ENCODE measurements at places on chromosomes 16 and 17.
A peak's percentile ranks its signal among the peaks of the same experiment; 100 is the strongest.

DNA sequence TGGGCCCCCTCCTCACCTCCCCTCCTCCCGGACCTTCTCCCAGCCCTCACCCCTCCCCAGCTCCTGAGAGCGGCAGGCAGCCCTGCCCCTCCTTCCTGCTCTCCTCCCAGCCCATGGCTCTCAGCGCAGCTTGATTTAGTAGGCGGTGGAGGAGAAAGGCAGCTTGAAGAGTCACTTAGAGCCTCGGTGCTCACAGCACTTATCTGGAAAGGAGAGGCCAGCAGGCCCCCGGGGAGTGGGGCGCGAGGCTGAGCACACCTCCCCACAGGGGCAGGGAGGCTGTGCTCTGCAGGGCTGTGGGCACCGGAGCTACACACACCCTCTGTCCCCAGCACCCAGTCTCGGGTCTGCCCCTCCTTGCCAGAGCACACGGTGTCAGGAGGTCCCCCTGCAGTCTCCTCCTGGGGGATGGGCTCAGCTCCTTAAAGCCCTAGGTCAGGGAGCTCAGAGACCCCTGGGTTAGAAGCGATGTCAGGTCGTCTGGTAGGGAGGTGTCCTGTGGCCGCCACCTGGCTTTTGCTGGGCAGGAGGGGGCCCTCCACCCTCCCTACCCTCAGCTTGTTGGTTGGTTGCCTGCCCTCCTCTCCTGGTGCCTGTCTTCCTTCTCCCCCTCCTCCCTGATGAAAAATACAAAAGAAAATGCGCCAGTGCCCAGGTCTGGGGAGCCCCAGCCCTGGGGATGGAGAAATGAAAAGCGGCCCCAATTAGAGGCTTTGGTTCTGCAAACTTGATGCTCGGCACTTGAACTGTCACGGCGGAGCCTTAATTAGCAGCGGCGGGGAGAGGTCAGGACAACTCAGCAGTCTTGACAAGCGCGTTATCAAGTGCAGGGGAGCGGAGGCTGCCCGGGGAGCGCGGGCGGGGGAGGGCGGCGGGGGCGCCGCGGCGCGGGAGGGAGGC, 151.1 kb upstream of the GSE1 start:
- H3K27me3 ChIP-seq: peaks cover 12% of the 10 kb centered on the region
- H3K27ac ChIP-seq: no peak overlapping the region
- H3K4me1 ChIP-seq: peaks cover 5% of the 10 kb centered on the region
- H3K36me3 ChIP-seq: no peaks in the 10 kb centered on the region

GRCh38 chr17:33113276-33113990, 121.8 kb downstream of the SPACA3 start:
- DNase-seq: no peak
- no peak overlapping the region for H3K27ac ChIP-seq
- H3K4me3 ChIP-seq: no peak overlapping the region
- H3K4me1 ChIP-seq: no peaks in the 10 kb centered on the region
- no peaks in the 10 kb centered on the region for H3K36me3 ChIP-seq
- H3K27me3 ChIP-seq: peaks cover 6% of the 10 kb centered on the region

DNA sequence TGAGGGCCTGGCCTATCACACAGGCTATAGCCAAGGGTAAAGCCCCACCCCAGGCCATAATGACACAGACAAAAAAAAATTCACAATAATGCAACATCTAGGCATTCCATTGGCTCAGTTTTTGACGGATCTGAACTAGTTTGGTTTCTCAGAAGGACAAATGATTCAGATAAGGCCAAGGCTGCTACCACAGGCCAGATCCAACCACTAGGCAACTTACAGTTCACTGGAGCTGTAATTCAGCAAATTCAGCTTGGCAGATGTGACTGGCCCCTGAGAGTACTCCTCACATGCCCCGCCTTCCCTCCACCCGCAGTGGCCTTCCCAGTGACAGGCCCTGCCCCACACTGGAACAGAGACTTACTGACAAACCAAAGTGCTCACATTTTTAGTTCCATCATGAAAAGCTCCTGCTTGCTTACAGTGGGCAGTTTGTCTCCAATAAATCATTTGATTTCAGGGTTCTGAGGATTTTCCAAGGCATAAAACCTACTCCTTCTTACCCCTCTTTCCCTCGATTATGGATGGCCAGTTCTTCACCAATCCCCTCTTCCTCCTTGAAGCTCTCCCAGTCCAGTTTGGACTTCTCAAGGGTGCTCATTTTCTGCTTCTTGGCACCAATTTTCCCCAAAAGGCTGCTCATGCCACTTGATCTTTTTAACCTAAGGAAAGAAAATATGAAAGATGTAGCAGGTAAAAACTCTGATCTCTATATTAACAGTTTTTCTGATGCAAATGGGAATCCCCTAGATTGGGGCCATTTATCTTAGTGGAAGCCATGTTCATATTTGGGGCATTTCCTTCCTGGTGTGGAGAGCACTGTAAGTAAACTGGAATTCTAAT, 53.3 kb upstream of the BCAR1 start:
- no peak overlapping the region for H3K4me3 ChIP-seq
- no peaks in the 10 kb centered on the region for H3K27me3 ChIP-seq
- peaks cover 17% of the 10 kb centered on the region for H3K4me1 ChIP-seq
- no peak for DNase-seq
- H3K36me3 ChIP-seq: peaks cover 44% of the 10 kb centered on the region
- H3K27ac ChIP-seq: peak overlapping the region; percentile 53

DNA sequence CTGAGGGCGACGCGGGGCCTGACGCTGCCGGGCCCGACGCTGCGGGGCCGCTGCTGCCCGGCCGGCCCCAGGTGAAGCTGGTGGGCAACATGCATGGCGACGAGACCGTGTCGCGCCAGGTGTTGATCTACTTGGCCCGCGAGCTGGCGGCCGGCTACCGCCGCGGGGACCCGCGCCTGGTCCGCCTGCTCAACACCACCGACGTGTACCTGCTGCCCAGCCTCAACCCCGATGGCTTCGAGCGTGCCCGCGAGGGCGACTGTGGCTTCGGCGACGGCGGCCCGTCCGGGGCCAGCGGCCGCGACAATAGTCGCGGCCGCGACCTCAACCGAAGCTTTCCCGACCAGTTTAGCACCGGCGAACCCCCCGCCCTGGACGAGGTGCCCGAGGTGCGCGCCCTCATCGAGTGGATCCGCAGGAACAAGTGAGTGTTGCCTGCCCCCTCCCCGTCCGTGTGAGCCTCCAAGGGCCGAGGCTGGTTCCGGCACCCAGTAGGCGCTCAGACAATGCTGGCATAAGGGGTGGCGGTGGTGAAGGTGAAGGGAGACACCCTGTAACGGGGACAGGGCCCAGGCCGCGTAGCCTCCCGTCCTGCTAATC, 676 bp downstream of the CPD start:
- no peaks in the 10 kb centered on the region for H3K27me3 ChIP-seq
- peak overlapping the region; percentile 73 for H3K4me3 ChIP-seq
- H3K4me1 ChIP-seq: peaks cover 64% of the 10 kb centered on the region
- peak; percentile 55 for DNase-seq
- peaks cover 5% of the 10 kb centered on the region for H3K36me3 ChIP-seq

DNA sequence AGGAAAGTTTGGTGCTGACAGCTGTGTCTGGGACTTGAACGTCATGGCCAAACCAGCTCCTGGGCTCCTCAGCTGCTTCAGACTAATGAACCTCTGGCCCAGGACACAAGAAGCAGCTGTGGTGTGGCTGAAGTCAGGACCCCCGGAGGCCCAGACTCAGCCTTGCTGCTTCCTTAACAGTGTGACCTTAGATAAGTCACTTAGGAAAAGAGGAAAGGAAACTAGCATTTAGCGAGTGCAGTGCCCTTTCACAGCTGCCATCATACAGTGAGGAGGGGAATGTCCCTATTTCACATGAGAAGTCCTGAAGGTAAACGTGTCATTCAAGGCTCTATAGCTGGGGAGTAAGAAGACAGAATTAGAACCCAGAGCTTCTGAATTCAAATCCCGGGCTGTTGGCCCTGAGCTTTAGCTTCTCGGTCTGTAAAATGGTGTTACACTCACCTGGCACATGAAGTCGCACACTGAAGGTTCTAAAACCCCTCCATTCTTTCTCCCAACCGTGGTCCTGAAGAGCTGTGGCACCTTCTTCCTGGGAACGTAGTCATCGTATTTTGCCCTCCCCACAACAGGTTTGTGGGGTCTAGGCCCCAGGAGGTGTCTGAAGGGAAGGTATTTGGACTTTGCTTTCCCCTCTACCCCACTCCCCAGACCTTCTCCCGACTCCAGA, 910 bp upstream of the RAMP2 start:
- no peak overlapping the region for H3K4me3 ChIP-seq
- H3K27me3 ChIP-seq: peaks cover 52% of the 10 kb centered on the region
- no peaks in the 10 kb centered on the region for H3K36me3 ChIP-seq
- no peak overlapping the region for H3K27ac ChIP-seq
- DNase-seq: no peak

GRCh38 chr17:53950207-53950857, 127.6 kb downstream of the KIF2B start:
- H3K4me1 ChIP-seq: no peaks in the 10 kb centered on the region
- no peak for DNase-seq
- no peak overlapping the region for H3K27ac ChIP-seq
- H3K27me3 ChIP-seq: no peaks in the 10 kb centered on the region

DNA sequence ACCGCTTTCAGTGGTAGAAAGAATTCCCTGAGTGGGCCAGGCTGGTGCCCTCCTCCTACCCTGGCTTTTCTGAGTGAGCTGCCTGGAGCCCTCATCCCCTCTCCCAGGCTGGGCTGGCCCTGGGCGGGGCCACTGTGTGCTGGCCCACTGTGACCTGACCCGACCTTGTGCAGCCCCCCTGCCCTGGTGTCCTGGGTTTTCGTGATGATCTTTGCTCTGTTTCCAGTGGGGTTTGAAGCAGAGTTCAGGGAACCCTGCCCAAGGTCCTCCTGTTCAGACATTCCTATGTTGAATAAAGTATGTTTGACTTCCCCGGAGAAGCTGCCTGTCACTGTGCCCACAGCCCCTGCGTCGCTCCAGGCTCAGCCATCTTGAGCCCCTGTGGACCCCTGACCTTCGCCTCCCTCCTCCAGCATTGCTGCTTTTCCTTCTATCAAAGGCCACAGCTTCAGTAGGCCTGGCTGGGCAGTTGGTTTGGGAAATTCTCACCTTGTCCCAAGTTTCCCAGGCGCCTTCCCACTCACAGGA, 13.7 kb upstream of the NAGLU start:
- no peak for DNase-seq
- H3K4me3 ChIP-seq: no peak overlapping the region
- H3K27me3 ChIP-seq: no peaks in the 10 kb centered on the region
- no peaks in the 10 kb centered on the region for H3K36me3 ChIP-seq

- DNase-seq: no peak
- peaks cover 2% of the 10 kb centered on the region for H3K27me3 ChIP-seq
- H3K4me3 ChIP-seq: no peak overlapping the region
Observed at GRCh38 chr16:55876854-55877253, 1.7 kb upstream of the CES5A start.

DNA sequence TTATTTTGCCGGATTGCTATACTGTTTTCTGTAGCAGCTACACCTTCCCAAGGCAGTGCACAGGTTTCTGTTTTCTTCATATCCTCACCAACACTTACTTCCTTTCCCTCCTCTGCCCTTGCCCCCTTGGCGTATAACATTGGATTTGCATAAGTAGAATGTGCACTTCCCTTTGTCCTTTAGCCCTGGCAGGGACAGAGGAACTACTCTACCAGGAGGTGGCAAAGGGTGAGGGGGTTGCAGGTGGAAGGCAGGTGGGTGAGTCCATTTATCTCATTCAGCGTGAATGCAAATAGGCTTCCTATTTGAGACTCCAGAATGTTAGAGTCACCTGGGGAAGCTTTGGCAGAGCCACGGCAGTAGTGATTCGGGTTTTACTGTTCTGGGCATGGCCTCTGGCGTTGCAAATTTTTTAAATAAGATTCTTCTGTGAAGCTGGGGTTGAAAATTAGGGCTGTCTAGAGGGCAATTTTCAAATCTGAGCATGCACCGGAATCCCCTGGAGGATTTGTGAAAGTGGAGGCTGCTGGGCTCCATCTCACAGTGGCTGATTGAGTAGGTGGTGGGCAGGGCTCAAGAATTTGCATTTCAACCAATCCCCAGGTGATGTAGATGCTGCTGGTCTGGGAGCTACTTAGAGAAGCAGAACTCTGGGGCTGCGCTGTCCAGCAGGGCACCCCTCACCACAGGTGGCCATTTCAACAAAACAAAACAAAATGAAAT, 84.7 kb downstream of the PLCG2 start:
- no peak overlapping the region for H3K4me3 ChIP-seq
- no peaks in the 10 kb centered on the region for H3K4me1 ChIP-seq
- no peak overlapping the region for H3K27ac ChIP-seq
- no peaks in the 10 kb centered on the region for H3K36me3 ChIP-seq

DNA sequence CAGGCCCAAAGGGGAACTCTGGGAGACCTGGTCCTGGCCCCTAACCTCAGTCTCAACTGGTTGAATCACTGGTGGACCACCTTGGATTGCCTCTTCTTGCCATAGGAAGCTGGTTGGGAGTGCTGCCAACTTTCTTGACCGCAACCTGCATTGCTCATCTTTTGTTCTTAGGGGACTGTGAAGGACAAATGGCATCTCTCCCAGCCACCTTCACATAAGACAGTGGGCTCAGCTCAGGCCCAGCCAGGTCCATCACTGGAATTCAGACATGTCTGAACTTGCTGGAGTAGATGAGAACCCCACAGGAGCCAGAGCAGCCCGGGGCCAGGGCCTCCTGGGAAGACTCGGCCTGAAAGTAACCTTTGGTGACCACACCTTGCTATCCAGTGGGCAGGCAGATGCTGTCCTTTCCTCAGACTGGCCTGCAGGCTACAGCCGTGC, 18.8 kb downstream of the ADORA2B start:
- H3K36me3 ChIP-seq: no peaks in the 10 kb centered on the region
- no peak overlapping the region for H3K27ac ChIP-seq
- no peak for DNase-seq
- H3K4me3 ChIP-seq: no peak overlapping the region
- H3K27me3 ChIP-seq: peaks cover 10% of the 10 kb centered on the region

DNA sequence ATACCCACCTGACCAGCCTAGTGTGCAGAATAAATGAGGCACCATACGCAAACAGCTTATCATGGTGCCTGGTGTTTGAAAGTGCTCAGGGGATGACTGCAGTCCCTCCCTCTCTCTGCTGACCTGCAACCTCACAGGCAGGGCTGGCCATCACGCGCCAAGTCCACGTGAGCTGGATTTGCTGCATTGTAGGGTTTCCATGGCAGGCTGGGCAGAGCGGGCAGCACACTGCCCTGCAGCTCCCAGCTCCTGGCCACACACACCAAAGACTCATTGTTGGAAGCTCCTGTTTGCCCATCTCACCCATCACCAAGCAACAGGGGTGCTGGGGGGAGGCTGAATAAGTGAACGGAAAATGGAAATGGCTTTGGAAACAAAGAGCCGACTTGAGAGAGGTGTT, 81.8 kb downstream of the IRX3 start:
- no peaks in the 10 kb centered on the region for H3K36me3 ChIP-seq
- peaks cover 1% of the 10 kb centered on the region for H3K27me3 ChIP-seq
- H3K4me1 ChIP-seq: no peaks in the 10 kb centered on the region
- no peak for DNase-seq

Data from activated CD8-positive, alpha-beta T cell treated with anti-CD3 and anti-CD28 coated beads for 36 hours (primary cell).